ENCODE measurements at places on chromosomes 12 and 14.
A peak's percentile ranks its signal among the peaks of the same experiment; 100 is the strongest.

DNA sequence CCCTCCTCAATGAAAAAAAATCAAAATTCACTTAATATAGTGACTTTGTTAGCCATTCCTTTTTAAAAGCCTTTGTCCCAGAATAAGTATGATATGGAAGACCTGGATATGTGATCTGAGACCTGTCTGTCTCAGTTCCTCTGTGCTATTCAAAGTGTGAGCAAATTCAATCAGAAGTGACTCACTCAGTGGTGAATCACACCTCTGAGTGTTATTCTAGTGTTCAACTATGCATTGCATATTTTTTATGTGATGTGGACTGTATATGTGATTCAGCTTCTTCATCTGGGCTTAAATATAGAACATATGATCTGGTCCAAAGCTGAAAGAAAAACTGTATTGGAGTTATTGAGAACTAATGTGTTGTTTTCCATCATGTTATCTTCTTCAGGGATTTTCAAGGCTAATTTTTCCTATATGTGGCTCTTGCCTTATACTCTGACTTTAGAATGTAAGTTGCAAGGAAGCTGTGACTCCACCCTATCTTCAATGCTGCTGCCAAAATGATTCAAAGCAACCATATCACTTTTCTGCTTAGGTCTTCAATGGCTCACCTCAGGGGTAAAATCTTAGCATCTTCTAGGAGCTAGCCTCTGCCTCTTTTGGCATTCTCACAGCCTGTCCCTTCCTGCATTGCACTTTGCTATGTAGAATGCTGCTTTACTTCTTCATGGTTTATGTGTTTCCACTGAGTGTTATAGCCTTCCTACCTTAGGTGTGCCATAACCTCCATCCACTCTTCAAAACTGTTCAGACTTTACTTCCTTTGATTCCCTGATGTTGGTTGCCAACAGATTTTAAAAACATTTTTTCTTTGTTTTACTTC is 169.8 kb downstream of the OTOGL start:
- no peak for DNase-seq

DNA sequence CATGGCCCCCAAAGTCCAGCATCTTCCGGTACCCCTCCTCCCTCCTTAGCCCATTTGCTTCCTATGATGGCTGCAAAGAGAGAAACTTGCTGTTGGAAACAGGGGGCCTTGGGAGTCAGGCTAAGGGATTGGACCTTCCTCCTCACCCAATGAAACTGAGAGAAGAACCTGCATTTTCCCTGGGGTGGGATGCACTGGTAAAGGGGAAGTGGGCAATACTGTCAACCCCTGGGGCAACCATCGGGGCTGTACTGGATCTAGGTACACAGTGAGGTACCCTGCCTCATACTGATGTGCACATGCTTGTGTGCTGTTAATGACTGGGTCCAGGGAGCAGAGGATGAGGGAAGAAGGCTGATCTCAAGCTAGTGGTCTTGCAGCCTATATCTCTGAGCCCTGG is 11.0 kb upstream of the JPH4 start:
- DNase-seq = no peak

DNA sequence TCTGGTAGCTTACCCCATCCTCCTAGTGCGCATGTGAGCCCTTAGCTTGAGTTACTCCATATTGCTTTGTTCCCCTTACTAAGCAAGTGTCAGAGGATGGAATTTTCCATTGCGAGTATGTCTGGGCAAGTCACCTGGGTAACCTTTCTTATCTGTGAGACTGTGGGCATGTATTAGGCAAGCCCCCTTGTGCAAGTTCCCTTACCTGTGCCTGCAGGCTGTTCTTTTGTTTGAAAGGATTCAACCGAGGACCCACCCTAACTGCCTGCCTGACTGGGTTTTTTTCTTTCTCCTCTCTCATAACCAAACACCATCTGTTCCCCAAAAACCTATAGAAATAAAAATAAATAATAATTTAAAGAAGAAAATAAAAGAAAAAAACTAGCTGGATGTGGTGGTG is 22.3 kb upstream of the PPP2R5E start:
- DNase-seq = no peak

GRCh38 chr14:77616454-77617229 is at the start of gene SPTLC2:
SPTLC2 (minus strand) TSS chr14:77616637; CDS start chr14:77616579, 58 bp downstream.
- DNase-seq = peak; percentile 64

- no peak for DNase-seq
Observed at GRCh38 chr14:55752580-55753390, 172.8 kb downstream of the KTN1 start.

GRCh38 chr12:51224625-51225024 is 6.8 kb upstream of the POU6F1 start:
- DNase-seq = no peak

DNA sequence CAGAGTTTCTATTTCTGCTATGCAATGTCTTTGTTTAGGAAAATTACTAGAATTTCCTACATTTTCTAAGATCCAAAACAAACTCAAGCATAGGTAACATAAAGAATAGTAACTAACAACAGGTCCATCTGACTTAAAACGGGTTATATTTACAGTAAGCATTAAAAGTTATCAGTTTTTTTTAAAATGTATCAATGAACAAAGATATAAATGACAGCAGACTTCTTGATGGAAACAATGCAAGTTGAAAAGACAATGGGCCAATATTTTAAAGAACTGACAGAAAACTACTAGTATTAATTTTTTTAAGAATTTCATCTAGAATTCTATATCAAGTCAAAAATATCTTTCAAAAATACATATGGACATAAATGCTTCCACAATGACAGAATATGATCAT is 367.1 kb upstream of the MGAT4C start:
- DNase-seq = no peak

- no peak for DNase-seq
Observed at GRCh38 chr12:22543246-22544037, 900 bp downstream of the C2CD5 start.

DNA sequence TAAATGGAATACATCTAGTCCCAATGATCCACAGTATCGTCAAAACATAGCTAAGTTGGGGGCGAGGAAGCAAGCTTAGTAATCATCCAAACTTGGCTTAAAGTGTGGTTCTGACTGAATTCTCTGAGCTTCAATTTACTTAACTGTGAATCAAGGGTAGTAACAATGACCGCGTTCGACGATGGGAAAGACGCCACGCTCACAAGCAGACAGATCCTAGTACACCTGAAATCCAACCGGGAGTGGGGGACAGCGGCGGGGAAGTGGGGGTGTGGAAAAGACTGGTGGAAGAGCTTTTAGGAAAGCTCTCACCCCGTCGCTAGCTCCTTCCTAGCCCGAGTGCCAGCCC is 433 bp downstream of the COX16 start:
- no peak for DNase-seq

- no peak for DNase-seq
Observed at GRCh38 chr12:89040146-89040964, 311.9 kb downstream of the DUSP6 start.

DNA sequence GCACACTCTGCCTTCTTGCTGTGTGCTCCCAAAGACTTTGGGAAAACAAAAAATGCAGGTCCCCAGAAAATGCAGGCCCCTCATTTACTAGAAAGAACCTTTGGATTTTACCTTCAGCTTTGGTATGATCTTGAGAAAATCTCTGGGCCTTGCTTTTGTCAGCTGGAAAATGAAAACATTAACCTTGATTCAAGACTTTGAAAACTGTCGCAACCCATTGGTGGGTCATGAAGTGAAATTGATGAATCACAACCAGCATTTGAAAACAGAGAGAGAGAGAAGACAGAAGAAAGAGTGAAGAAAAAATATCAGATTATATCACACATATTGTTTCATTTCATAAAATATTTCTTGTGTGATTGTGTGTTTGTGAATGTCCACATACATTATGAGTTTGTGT is 322.5 kb downstream of the ZFP36L1 start:
- no peak for DNase-seq

DNA sequence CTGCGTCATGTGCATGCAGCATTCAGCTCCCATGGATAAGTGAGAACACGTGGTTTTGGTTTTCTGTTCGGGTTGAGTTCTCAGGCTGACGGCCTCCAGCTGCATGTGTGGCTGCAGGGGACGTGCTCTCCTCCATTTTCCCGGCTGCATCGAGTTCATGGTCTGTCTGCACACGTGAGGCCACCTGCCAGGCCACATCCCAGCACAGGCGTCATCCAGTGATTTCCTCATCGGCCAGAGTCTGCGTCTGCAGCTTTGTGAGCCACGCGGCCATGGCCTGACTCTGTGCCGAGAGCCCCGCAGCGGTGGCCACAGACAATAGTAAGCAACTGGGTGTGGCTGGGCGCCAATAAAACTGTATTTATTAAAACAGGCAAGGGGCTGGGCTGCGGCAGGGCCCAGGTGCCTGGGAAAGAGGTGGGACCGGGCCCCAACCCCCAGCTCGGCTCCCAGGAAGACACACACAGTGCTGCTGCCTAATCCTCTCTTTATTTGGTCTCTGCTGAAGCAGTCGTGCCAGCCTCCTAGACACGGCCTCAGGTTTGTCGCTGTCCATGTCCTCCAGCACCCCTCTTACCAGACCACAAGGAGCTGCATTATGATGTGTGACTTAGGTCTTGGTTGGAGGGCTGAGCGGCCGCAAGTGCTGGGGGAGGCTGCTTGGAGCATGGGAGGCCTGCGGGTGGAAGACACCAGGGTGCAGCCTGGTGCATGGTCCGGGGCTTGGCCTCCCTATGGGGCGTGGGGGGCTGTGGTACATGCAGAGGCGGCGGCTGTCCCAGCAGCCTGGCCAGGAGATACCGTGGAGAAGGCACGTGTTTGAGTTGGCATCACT is 52.0 kb downstream of the NOC4L start:
- DNase-seq = no peak

GRCh38 chr12:63382930-63383329 is 231.9 kb upstream of the AVPR1A start:
- no peak for DNase-seq

- no peak for DNase-seq
Observed at GRCh38 chr14:105937253-105938054, 411.1 kb downstream of the TMEM121 start.

GRCh38 chr12:14999695-15000365 is 27.0 kb downstream of the PDE6H start:
- DNase-seq = no peak

- no peak for DNase-seq
Observed at GRCh38 chr12:75888874-75889613, 142.5 kb downstream of the PHLDA1 start.

- DNase-seq = no peak
Observed at GRCh38 chr12:109087250-109087649, 6.0 kb downstream of the ALKBH2 start.

DNA sequence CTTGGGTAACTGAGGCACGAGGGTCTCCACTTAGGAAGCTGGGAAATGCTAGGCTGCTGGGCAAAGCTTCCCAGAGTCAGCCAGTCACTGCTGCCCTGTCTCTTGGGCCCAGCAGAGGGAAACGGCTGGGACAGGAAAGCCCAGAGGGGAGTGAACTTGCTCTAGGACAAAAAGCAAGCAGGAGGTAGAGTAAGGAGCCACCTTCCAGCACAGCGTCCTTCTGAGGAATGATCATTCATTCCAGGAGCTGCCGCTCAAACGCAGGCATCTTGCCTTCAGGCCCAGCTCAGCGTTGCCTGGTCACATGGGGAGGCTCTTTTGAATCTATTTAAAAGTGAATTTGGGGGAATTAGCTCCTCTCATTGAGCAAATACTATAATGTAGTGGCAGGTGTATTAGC is 118.6 kb downstream of the CRACR2A start:
- no peak for DNase-seq

GRCh38 chr14:77674931-77675330 is 32.9 kb downstream of the ALKBH1 start:
- no peak for DNase-seq

DNA sequence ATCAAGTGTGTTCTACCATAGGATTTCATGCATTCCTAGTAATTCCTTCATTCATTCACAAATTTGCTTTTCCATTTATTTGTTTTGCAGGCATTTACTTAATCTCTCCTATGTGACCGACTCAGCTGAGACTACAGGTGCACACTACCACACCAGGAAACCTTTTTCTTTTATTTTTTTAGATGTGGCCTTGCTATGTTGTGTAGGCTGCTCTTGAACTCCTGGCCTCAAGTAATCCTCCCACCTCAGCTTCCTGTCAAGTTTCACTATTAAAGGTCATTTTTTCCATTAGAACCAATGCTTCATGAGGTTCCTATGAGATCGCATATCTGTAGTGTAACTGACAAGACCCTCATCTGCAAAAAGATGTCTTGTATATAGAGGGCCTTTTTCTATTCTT is 1218.7 kb downstream of the VRK1 start:
- DNase-seq = no peak

DNA sequence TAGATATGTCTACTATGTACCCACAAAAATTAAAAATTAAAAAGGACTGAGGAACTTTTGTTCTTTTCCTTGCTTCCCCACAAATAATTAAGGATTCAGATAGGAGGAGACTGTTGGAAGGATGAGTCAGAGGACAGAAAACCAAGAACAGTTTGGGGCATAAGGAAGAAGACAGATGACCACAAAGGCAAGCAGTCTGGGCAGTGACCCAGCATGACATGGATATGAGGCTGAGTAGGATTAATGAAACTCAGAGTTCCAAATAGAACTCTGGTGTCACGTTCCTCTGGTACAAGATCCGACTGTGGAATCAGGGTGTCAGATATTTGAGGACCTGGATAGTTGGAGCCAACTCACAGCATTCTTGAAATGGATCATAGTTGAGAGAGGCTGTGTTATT is 89.3 kb upstream of the SLC38A4 start:
- DNase-seq = peak; percentile 18

- DNase-seq = no peak
Observed at GRCh38 chr12:122244565-122245371, 18.9 kb upstream of the DIABLO start.

DNA sequence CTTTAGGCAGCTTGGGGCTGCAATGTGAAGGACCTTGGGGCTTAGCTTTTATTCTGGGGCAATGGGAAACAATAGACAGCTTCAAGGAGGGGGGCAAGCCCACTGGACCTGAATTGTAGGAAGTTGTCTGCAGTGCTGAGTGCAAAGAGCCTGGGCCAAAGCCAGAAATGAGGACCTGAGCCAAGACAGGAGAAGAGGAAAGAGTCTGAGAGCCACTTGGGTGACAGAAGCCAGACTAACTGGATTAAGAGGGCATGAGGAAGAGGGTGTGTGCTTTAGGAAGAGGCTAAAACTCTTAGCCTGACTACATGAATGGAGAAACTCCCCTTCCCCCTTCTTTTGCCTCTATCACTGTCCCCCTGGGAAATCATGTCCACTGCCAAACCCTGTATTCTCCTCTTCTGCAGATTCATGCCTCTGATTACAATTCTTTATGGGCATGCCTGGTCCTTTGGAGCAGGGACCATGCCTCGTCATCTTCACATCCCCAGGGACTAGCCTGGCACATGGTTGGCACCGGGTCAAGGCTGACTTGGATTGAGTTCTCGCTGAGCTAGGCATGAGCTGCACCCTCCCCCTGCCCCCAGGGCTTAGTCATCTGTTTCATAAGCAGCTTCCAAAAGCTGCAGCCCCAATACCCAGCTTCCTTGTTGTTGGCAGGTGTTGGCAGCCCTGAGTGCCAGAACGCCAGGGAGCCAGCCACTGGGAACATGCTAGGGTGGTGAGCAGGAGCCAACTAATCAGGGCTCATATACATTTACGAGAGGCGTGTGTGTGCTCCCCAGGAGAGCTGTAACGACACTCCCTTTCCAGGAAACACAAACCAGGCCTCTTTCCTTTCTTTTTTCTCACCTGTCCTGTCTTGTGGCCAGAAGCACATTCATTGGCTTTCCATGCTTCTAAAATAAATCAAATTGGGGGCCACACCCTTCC is 27.7 kb upstream of the JDP2 start:
- no peak for DNase-seq

- DNase-seq = no peak
Observed at GRCh38 chr12:73677520-73678291, 859.9 kb upstream of the ATXN7L3B start.

All from GOT3 (cell line).